ENCODE measurements at places on chromosomes 3 and 15.

DNA sequence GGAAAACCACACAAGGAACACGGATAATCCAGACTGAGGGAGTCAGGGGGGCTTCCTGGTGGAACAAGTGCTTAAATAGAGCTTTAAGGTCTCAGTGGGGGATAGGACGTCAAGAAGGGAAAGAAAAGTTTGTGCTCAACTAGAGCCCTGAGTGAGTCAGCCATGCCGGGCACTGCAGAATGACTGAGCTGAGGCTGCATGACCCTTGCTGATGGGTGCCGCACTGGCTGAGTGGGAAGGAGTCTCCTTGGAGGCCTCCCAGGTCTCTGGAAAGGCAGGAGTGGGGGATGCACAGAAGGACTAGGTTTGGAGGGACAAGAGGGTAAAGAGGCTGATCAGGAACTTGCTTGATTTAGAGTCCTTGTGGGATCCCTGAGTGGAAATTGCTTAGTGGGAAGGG, 150.3 kb downstream of the RPLP1 start:
- DNase-seq: no peak

DNA sequence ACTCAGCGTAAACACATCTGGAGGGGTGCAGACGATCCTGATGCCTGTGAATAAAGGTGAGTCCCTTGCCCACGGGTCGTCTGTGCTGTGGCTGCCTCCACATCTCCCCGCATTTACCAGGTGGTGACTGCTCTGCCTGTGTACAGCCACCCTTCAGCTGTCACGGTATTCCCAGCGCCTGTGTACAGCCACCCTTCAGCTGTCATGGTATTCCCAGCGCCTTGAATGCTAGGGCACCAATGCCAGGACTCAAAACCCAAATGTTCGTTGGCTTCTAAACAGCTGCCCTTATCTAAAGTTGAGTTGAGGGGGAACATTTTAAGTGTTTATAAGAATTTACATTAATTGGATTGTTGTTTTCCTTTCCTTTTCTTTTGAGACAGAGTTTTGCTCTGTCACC, 27.4 kb downstream of the MAP6D1 start:
- no peak for DNase-seq

DNA sequence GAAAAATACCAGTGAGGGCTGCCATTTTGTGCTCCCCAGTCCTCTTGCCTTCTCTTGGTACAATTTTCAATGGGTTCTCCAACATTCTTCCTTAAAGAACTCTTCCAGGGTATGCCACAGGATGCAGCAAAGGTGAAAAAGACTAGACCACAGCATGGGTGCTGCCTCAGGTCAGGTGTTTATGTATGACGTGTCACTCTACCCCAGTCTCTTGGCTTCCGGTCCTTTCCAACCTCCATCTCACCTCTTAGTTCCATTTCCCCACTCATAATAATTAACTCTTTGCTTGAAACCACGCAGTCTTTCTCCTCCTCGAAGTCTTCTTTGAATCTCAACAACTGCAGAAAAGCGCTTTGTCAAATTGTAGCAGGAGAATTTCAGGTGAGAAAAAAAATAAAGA, 104.7 kb upstream of the TBC1D5 start:
- DNase-seq: no peak

DNA sequence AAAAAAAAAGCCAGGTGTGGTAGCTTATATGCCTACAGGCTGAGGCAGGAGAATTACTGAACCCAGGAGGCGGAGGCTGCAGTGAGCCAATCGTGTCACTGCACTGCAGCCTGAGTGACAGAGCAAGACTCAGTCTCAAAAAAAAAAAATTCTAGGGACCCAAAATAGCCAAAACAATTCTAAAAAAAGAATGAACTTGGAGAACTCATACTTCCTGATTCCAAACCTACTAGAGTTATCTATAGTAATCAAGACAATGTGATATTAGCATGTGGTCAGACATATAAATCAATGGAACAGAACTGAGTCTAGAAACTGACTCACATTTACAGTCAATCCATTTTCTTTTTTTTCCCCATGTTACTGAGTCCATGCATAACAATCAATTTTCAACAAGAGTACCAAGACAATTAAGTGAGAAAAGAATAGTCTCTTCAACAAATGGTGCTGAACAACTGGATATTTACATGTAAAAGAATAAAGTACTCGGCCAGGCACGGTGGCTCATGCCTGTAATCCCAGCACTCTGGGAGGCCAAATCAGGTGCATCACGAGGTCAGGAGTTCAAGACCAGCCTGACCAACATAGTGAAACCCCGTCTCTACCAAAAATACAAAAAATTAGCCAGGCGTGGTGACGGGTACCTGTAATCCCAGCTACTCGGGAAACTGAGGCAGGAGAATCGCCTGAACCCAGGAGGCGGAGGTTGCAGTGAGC, 11.9 kb downstream of the PRKAR2A start:
- no peak for DNase-seq

DNA sequence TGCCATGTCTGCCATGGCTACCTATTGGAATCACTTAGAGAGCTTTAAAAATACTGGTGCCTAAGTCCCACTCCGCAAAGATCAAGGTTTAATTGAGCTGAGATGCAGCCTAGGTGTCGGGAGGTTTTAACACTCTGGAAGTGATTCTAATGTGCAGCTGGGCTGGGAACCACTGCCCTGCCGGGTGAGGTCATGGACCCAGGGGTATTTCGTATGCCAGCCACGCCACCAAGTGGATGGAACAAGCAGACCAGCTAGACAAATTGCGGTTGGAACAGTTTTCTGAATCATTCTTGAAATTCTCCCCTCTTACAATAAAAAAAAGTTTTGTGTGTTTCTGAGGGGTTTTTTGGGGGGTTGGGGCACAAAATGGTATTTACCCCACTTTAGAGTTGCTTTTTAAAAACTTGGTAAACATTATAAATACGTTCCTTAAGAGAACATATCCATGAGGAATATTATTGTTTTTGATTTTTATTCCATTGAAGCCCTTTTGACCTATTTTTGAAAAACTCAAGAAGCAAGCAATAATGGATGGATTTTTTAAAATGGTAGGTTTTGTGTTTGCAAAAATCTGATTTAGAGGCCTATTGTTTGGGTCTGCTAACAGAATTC, 66.2 kb upstream of the CSTA start:
- peak; percentile 75 for DNase-seq

GRCh38 chr15:65254356-65254755, 32.3 kb downstream of the PARP16 start:
- DNase-seq: no peak

- no peak for DNase-seq
These were observed 147.2 kb upstream of the WNT5A start for GRCh38 chr3:55634345-55634744.

GRCh38 chr3:5194801-5195509, 7.4 kb downstream of the EDEM1 start:
- peak; percentile 87 for DNase-seq

DNA sequence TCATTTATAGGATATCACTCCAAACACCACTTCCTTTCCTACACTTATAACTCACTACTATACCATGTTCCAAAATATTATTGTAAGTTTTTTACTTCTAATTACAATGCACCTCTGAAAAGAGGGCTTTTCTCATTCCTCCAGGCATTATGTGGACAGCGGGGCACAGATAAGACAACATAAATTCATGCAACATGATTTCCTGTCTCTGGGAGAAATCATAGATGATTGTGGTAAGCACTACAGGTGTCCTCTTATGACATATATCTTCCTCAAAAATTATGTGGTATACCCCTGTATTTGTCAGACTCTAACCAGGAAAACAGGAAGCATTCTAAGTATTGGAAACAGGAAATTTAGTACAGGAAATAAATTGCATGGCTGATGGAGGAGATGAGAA, 45.7 kb upstream of the INO80 start:
- DNase-seq: no peak

DNA sequence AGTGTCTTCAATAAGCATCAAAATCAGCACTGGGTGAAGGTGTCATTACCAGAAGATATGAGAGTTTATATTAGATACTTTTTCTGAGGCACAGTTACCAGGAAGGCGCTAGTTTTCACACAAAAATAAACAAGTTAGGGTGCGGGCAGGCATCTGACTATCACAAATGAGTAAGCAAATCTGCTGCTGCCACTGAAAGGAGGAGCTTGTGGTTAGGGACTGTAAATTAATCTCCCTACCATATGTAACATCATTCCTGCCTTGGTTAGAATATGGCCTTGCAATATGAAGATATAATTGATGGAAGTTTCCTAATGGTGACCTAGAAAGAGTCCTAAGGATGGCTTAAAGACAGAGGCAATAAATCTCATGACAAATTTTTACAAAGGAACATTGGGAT, 19.5 kb upstream of the EID1 start:
- no peak for DNase-seq

Measured in dermis blood vessel endothelial cell (primary cell).